ENCODE measurements at places on chromosomes 12 and 14.

- no peak for DNase-seq
These were observed 123.8 kb downstream of the DUSP6 start for GRCh38 chr12:89228491-89228890.

DNA sequence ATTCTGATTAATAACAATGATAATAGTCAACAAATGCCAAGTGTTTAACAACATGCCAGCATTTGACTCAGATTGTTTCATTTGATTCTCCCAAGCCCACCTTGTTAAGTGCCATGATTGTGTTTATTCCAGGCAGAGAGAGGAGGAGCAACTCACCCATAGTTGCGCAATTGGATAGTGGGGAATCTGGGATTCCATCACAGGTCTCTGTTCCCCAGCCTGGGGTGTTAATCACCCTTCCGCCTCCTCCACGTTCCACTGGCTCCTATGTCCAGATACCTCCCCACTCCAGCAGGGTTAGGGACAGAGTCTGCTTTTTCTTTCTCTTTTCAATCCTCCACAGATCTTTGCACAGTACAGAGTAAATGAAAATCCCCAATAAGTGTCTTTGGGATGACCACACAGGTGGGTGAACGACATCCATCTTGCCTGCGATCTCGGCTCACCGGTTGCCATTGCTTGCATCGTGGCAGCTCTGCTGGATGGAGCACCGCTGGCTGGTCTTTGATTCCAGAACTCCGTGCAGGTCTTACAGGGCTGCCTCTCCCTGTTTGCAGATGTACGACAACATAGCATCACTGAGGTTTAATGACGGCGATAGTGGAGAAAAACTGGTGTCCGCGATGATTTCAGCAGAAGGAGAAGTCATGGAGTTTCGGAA lies 78.8 kb downstream of the DNAH10 start:
- no peak for DNase-seq

- no peak for DNase-seq
These were observed 133.7 kb downstream of the PAPOLA start for GRCh38 chr14:96635850-96636249.

DNA sequence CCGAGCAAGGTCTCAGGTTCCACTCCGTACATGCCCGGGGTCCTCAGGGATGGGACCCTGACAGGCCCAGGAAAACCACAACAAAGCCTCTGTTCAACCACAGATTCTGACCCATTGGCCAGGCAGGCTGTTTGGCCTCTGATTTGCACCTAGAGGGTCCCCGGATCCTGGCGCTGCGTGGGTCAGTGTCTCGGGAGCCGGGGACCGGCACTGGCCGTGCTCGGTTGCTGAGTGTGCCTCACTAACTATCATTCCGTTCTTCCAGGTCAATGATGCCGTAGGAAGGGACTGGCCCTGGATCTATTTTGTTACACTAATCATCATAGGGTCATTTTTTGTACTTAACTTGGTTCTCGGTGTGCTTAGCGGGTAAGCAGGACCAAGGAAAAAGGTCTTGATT lies 290.2 kb upstream of the FKBP4 start:
- DNase-seq, result no peak

GRCh38 chr12:65618588-65618987 lies 205.7 kb upstream of the HMGA2 start:
- no peak for DNase-seq

- peak; percentile 36 for DNase-seq
These were observed 129.9 kb upstream of the GRIN2B start for GRCh38 chr12:14111230-14111865.

- DNase-seq, result no peak
These were observed 12.6 kb downstream of the RCOR1 start for GRCh38 chr14:102605029-102605428.

DNA sequence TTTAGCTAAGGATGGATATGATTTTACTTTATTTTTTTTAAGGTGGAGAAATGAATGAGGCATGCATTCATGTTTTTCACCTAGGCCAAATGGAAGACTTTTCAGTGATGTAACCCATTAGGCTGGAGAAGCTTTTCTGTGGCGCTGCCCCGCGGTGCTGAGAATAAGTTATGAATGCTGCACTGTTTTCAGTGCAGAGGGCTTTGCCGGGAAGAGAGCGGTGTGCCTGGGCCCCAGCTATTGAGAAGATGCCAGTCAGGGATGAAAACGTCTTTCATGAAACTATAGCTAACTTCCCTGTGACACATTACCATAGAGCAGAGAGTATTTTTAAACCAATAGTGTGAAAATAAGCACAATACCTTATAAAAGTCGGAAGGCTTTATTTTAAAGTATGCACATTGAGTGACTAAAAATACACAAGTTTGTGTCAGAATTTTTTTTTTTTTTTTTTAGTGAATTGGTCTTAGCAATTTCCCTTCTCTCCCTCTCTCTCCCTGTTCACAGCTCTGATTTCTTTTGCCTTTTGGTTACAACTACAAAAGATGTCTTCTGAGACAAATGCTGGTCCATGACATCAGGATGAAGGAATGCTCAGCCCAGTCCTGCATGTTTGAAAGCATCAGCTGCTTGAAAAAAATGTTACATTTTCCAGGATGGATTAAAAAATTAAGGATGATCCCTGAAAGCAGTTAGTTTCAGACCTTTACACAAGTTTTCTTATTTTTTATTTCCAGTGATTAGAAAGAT lies 48.3 kb downstream of the NPAS3 start:
- no peak for DNase-seq

DNA sequence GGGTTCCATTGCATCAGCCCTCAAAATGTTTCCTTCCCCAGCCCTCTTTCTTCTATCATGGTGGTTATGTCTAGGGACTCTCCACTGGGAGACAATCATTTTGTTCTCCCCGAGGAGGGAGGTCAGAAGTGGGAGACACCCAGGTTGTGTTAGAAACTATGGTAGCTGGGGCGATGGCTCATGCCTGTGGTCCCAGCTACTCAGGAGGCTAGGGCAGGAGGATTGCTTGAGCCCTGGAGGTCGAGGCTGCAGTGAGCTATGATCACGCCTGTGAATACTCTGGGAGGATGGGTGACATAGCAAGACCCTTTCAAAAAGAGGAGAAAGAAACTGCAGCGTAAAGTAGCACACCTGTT lies 13.0 kb upstream of the LRRC23 start:
- DNase-seq, result no peak

DNA sequence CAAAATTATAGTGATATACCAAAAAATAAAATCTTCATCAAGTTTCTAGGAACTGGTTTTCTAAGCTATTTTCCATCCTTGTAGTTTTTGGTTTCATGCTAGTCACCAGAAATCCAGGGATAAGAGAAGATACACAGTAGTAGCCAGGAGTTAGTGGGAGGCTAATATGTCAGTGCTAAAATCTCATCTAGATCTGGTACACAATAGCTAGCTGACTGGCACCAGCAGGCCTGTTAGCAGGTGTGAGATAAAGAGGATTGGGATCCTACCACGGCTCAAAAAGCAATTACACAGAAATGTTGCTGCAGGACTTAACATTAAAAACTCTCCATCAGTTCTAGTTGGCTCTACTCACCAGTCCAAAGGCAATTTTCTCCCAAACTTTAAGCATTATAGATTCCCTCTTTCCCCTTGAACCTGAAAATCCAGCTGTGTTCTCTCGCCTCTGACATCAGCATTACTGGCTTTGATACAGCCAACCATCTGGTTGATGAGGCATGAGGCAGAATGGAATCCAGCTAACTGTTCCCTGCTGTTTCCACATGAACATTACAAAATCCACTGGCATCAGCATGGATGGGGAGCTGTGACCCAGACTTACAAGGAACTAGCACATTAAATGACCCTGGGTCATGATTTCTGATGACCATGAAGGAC lies 41.8 kb upstream of the CCDC196 start:
- DNase-seq, result no peak

Data from GM18507 (cell line).